Kidney tubule cell (primary cell): ENCODE measurements at places on chromosomes 5 and 9.

GRCh38 chr9:131095666-131096268 lies 564 bp upstream of the AIF1L start:
- no peak for DNase-seq

GRCh38 chr9:128409978-128410377 lies 10.7 kb upstream of the CERCAM start:
- no peak for DNase-seq

DNA sequence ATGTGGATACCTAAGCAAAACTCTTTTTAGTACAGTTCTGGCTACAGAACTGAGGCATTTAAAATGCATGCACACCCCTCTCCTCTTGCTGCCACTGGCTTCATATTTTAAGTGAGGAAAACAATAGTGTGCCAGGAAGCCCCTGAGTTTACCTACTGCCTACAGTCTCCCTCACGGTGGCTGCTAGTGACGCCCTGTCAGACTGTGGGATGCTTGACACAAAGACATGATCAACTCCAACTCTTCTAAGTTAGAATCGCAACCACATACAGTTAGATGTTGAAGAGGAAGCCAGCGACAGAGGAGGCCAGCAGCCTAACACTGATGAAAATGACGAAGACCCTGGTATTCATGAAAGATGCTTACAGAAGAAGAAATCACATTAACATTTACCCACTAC lies 1.3 kb downstream of the SEC16A start:
- DNase-seq = no peak

- no peak for DNase-seq
These were observed 135.0 kb downstream of the OXCT1 start for GRCh38 chr5:41735213-41735612.

GRCh38 chr5:44001675-44002380 lies 387.4 kb downstream of the FGF10 start:
- no peak for DNase-seq

DNA sequence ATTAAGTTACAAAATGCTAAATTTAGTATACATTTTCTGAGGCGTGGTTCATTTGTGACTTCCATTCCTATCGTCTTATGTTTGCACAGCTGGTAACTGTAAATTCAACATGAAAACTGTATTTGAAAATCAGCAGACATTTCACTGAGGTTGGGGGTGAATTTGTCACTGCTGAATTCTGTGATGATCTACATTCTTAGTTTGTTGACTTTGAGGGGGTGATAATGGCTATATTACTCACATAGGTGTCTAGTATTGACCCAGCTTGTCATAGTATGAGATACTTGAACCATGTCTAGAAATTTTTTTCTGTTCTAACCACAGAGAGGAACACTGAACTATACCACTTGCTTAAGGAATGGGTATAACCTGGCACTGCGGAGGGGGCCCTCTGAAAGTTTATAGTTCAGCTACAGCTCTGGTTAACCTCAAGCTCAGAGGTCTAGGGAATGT lies 313.3 kb downstream of the PIK3R1 start:
- DNase-seq = peak; percentile 69

DNA sequence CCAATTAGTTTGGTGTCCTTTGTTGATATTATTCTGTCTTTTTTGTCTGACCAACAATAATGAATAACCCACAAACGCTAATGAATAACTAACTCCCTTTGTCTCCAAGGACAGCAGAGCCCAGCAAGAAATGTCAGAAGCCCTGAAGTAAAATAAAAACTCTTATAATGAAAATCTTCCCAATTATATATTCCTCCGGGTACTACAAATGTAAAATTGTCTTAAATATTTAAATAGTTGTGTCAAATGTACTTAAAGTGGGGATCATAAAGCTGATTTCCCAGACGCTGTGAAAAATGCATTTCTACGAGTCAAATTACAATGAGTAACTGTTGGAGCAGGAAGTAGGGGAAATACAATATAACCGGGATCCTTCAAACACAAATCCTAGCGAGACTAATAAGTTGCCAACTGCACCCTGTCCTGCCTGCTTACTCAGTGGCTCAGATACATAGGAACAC lies 22.3 kb downstream of the GLIS3 start:
- peak; percentile 88 for DNase-seq

DNA sequence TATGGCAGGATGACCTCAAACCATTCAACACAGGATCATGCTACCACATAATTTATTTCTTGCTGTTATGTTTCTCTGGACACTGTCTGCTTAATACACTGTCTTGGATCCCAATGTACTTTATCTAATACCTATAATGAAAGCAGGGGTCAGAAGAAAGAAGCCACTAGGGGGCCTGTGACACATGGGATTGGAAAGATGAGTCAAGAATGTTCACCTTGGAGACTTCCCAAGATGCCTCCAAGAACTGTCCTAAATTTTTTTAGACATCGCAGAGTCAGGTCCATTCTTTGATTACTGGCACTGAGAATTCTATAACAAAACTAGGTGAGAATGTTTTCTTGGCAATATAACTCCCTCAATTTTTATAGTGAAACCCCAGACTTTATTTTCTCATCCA lies 305.8 kb upstream of the SMARCA2 start:
- DNase-seq = peak; percentile 25

- DNase-seq = no peak
These were observed 75.9 kb downstream of the IRX2 start for GRCh38 chr5:2675548-2675947.

DNA sequence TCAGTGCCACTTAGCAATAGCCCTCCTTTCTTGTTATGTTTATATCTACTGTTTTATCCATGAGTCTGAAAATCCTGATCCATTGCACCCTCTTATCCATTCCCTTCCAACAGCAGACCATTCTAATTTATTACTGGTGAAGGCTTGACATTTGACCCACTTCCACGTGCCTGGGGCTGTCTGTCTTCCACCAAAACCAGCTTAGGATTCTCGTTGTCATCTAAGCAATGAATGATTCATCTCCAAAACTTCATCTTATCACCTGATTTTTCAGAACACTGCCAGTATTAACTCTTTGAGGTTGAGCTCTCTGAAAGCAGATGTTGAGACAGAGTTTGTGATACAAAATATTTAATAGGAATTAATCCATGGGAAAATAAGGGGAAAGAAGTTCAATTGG lies 277.8 kb upstream of the FBXL7 start:
- no peak for DNase-seq

DNA sequence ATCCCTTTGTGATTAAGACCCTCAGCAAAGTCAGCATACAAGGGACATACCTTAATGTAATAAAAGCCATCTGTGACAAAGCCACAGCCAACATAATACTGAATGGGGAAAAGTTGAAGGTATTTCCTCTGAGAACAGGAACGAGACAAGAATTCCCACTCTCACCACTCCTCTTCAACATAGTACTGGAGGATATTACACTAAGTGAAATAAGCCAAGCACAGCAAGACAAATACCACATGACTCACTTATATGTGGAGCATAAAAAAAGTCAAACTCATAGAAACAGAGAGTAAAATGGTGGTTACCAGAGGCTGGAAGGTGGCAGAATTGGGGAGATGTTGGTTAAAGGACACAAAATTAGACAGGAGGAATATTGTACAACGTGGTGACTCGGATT lies 118.1 kb upstream of the NFIL3 start:
- peak; percentile 59 for DNase-seq

DNA sequence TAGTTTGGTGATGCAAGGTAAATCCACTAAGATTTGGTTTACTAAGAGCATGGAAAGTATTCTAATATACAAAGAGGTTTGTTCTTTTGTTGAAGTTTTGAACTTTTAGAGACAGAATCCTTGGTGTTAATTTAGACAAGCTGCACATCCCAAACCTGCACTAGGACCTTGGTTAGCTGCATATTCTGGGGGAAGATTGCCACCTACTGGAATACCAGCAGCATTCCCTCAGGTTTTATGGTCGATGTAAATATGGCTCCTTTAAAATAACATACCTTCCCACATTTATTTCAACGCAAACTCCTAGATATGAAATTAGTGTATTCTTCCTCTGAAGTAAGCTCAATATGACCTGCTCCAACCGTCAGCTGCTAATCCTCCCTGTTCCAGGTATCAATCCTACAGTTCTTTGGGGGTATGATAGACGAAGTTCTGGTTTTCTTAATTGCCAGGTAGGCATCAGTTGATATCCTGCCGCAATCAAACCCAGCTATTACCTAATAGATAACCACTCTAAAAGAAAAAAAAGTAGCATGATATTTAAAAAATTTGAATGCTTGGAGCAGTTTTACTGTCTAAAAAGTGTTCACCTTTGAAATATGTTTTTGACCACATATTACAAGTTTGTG lies 624.1 kb downstream of the ISL1 start:
- DNase-seq = peak; percentile 41

DNA sequence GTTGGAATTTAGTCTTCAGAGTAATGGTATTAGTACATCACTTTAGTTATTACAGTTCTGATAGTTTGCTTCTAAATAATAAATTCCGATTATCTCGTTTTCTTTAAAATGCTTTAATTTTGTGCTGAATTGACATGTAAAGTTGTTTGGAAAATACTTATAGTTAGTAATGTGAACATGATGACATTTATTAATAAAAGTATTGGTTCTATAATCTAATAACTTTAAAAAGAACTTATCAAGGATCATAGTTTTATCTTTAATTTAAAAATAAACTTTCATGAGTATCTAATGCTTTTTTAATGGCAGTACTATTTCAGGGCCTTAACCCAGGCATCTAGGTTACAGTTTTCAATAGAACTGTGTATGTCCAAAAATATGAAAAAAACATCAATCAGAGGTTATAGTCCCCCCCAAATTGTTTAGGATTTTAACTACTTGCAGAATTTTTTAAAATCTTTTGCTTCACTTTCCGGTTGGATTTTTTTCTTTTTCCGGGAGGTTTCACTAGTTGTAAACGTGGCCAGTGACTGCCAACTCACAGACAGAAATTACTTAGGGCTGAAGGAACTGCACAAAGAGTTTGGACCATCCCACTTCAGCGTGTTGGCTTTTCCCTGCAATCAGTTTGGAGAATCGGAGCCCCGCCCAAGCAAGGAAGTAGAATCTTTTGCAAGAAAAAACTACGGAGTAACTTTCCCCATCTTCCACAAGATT lies 680 bp downstream of the GPX8 start:
- DNase-seq = peak; percentile 91

GRCh38 chr9:90961375-90961774 lies 159.8 kb downstream of the SYK start:
- DNase-seq = peak; percentile 34

DNA sequence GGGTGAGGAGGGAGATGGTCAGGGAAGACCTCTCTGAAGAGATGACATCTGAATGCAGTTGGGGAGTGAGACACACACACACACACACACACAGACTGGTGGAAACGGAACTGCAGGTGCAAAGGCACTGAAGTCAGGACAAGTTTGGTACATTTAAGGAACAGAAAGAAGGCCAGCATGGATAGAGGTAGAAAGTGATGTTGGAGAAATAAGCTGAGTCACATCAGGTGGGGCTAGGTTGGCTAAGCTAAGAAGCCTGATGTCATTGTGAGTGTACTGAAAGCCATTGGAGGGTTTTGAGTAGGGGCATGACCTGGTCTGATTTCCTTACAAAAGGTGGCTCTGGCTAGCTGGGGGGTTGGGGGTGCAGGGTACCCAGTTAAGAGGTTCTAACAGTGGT lies 3.1 kb downstream of the BSPRY start:
- DNase-seq = peak; percentile 63

- no peak for DNase-seq
These were observed 1185.4 kb upstream of the SEMA6A start for GRCh38 chr5:117759849-117760499.

DNA sequence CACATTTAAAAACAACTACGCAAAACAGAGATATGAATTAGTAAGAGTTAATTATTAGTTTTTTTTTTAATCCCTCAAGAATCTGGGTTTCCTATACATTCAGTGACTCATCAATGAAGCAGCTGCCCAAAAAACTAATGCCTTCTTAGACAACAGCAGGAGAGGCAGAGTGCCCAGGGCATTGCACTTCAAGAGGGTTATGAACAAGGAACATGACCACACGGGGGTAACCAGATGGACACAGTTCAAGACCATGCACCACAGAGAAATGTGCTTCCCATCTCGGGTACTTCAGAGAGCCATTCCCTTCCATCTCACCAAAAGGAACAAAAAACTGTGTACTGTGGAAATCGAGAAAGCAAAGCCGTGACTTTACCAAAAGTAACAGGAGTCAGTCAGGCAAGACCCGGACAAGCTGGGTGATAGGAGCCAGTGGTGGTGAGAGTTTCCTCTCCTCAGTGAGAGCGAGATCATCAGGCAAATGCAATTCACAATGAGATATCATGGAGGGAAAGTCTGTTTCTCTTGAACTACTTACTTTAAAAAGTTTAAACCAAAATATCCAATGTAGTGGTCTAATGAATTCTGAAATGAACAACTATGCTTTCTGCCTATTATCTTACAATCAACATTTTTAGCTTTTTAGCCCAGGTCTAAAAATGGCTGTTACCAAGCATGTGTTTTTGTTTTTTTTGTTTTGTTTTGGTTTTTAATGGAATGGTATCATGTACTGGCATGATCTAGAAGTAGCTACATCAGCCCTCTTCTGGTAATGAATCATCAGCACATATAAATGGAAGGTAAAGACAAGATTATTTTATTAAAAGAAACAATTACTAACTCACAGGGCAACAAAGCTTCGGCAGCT lies 192.1 kb downstream of the TSSK1B start:
- no peak for DNase-seq

DNA sequence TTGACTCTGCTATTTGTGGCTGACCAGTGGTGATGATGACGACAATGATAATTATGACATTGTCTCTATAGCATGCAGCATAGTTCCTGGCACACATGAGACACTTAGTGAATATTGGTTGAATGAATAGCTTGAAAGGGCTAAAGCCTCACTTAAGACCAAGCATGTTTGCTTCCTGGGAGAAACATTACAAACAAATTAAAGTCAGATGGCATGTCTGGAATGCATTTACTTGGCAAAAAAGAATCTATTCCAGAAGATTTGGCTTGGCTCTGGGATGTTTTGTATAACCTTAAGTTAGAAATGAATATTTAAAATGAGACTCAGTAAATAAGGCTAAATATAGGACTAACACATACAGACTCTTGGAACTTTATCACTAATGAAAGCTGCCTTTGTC lies 21.6 kb downstream of the GAS1 start:
- DNase-seq = peak; percentile 23

GRCh38 chr5:76701298-76701697 lies 14.6 kb upstream of the F2R start:
- DNase-seq = peak; percentile 78

- no peak for DNase-seq
These were observed 966.3 kb upstream of the C9orf72 start for GRCh38 chr9:28539434-28540070.
